Bladder microvascular endothelial cell (primary cell): ENCODE measurements at places on chromosomes 4 and X. TPM values are rescaled to one million over a fixed set of nuclear protein-coding genes. Genes with fewer than 3 reads are reported as not detected.

Gene NPY2R
- 0.13 TPM in 1 of 2 replicates, not detected in the other for total RNA-seq

Gene BCAP31
- 200 and 266 TPM in 2 replicates for total RNA-seq

Gene GBA3
- total RNA-seq: not detected in 2 replicates

Gene NSUN7
- total RNA-seq: under 0.01 TPM in 2 replicates
